ENCODE measurements at places on chromosomes 6 and 20. TPM values are rescaled to one million over a fixed set of nuclear protein-coding genes. Genes with fewer than 3 reads are reported as not detected.

DNA sequence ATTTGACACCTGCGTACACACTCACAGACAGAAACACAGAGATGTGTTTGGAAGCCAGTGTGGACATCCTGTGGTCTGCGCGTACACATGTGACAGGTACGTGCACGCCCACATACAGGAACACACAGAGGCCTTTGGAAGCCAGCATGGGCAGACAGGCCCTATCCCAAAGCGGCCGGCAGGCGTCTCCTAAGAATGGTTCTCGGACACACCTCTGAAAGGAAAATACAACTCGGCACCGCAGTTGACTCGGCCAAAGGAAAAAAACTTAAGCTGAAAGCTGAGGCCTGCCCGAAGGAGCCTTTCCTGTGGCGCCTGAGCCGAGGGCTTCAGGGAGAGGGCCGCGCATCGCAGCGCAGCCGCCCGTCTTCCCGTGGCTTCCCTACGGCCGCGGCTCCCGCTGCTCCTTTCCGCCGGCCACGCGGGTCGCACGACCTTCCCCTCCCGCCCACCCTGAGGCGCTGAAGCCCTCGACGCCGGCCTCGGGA, 1.4 kb upstream of the CEP43 start:
- no peak for DNase-seq

DNA sequence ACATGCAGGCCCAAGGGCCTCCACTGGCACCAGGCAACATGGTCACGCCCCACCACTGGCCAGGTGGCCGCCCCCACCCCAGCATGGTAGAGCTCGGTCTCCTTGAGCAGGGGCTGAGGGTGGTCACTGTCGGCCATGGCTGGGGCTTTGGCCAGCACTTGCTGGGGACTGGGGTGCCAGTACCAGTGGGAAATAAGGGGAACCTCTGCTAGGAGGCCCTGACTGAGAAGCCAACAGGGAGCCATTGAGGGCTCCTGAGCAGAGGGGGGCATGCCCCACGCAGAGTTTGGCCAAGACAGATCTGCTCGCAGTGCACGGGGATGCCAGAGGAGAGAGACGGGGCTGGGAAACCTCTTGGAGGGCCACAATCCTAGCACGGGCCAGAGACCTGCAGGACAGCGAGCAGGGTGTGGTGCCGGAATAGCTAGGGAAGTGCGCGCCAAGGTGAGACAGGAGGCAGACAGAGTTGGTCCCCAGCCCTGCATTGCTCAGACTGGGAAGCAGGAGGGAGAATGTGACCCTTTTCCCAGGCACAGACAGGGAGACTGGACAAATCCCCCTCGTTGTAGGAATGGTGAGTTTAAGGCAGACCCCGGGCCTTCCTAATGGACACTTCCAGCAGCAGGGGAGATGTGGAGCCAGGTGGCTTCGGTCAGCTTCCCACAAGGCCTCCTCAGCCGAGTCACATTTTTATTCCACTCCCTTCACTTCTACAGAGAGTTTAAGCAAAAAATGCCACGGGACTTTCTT, 179.0 kb upstream of the CST7 start:
- no peak for DNase-seq

- DNase-seq = no peak
These were observed 49.8 kb downstream of the EDN1 start for GRCh38 chr6:12339808-12340487.

- DNase-seq = no peak
These were observed 160.5 kb upstream of the LAMP5 start for GRCh38 chr20:9353916-9354276.

DNA sequence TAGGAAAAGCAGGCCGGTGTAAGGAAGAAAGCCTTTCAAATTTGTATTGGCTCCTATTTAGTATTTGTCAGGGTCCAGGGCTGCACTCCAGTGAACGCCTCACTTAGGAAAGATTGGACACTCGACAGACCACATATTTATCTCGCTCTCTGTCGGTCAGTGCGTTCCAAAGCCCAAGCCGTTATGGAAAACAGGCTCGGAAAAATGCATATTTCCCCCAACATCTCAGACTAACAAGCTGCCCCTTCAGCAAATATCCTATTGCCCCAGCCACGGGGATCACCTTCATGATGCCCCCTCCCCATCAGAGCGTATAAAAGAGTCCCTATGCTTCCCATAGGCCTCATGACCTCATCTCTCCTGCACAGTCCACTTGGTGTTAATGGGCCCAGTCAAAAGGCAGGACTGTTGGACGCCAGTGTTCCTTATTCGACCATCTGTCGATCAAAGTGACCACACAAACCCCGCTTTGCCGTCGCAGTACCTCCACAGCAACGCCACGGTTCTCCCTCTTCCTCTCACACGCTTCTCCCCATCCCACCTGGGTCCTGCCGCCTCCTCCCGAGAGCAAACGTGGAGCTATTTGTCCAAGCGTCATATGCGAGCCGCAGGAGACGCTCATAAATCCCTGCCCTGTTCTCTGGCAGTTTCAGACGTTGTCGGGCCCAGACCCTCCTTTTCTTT, 63.3 kb downstream of the NPEPL1 start:
- no peak for DNase-seq

DNA sequence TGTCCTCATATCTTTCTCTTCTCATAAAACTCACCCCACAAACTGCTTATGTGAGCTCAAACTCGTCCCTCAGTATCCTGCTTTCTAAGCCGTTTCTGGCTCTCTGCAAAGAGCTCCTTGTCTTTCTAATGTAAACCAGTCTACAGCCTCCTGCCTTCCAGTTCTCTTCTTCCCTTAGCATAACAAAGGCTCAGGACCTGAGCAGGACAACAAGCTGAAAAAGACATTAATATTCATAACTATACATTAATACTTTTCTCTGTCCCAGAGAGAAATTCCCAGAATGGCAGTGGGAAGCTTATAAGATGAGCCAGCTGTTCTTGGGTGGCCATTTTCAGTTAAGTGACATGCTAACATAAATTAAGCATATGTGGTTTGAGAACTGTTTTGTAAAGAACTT, 207.0 kb upstream of the TCF21 start:
- no peak for DNase-seq

DNA sequence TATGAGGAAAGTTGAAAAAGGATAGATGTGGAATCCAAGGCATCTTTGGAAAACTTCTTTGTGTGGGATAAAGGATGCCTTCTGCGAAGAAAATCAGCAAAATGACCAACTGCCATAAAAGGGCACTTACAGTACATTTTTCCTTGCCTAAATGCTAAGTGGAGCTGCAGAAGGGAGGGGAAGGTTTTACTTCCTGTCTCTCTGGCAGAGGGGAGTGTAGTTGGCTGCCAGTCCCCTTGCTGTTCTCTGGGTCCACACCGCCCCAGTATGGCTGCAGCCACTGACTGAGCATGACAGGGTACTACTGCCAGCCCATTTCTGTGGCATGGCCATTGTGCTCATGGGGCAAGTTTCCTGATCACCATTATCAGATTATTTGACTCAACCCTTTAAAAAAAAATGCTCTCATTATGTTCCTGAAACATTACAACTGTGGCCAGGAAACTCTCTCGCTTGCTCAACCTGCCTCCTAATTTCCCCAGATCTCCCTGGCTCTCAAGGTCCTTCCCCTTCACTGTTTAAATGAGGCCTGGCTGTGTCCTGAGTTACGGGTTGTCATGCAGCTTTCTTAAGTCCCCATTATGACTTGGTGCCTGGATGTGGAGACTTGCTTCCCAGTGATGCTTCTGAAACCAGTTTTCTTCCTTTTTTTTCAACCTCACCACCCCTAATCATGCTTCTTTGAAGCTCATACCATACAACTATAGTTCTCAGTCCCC, 34.5 kb upstream of the FAM184A start:
- no peak for DNase-seq

- DNase-seq = no peak
These were observed 145.9 kb upstream of the HTR1E start for GRCh38 chr6:86791476-86791875.

XKR7 gene
- 1.8 TPM for total RNA-seq

ABHD16B gene
- total RNA-seq = not detected

DNA sequence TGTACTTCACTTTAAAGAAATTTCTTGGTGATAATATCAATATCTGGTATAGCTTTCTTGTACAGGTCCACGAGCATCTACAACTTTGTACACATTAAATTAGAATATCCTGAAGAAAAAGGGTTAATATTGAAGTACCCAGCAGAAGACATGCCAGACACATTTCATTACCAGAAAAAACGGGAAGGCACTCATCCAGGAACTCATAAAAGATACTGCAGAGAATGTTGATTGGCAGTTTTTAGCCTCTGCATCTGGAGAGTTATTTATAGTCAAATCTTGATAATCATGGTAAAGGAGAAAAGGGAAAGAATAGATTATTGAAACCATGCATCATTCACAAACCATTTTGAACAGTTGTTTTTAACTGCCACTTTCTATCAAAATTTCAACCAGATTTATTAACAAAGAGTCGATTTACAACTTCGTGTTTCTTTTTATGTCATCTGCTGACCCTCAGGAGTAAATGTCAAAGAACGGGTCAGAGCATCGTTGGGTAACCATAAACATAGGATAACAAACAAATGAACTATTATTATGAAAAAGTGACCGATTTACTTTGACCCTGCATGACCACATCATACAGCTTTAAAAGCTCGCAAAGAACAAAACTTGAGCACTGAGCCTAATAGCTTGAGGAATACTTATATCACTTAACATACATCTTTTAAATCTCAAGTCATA, 229.2 kb upstream of the SGK1 start:
- DNase-seq = no peak

- no peak for DNase-seq
These were observed 166.3 kb upstream of the STXBP5 start for GRCh38 chr6:147037881-147038280.

DNA sequence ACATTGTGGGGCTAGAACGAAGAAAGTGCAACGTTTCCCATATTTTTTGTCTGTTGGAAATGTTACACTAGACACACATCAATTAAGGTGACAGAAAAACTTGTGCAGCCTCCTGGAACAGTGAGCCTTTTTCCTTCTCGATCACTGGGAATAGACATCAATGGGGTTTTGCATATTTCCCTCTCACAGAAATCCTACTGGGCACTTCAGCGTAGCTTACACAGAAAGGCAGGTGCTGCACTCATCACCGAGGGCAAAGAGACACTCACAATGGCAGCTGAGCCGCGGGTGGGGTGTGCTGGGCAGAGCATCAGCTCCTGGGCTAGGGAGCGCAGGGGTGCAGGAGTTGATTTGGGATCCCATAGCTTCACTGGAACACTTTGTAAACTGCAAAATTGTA, 64.5 kb downstream of the THBS2 start:
- no peak for DNase-seq

- no peak for DNase-seq
These were observed 111.5 kb downstream of the HFE start for GRCh38 chr6:26198722-26199056.

GRCh38 chr20:362271-363254, 15.7 kb downstream of the NRSN2 start:
- peak; percentile 51 for DNase-seq

SULF2 gene
- 190 TPM for total RNA-seq

MRAP2 gene
- 17.3 TPM for total RNA-seq

DNA sequence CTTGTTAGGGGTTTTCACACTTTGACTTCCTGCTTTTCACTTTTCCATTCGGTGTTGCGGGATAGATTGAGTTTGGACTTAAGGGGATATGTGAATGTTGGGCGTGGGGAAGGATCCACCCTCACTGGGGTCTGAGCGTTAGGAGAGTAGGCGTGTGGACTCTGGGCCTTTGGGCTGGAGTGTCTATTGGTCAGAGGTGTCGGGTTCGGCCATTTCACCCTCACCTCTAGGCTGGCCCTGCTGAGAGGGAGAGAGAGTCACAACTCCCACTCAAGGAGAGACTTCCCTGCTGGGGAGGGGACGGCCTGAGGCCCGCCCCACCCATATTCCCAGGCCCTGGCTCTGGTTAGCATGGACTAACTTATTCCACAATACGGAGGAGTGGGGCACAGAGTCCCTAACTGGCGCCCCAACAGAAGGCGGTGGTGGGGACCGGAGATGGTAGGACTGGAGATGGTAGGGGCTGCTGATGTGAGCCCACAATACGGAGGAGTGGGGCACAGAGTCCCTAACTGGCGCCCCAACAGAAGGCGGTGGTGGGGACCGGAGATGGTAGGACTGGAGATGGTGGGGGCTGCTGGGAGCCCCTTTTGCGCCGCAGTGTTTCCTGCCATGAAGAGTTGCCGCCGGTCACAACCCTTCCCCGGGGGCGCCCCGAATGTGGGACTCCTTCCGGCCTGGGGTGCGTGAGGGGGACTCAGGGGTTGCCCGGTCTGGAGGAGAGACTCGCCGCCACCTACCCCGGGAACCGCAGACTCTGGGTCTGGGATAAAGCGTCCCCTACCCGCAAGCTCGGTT, 1.4 kb upstream of the PTPRA start:
- no peak for DNase-seq

SUPT3H gene
- 12.2 TPM for total RNA-seq
